Suppressor macrophage (primary cell): ENCODE measurements at places on chromosomes 3 and 15.

GRCh38 chr3:129947538-129948240 is 26.8 kb upstream of the TRH start:
- DNase-seq: no peak

- no peak for DNase-seq
These were observed 4.9 kb downstream of the HACD3 start for GRCh38 chr15:65535192-65535591.

DNA sequence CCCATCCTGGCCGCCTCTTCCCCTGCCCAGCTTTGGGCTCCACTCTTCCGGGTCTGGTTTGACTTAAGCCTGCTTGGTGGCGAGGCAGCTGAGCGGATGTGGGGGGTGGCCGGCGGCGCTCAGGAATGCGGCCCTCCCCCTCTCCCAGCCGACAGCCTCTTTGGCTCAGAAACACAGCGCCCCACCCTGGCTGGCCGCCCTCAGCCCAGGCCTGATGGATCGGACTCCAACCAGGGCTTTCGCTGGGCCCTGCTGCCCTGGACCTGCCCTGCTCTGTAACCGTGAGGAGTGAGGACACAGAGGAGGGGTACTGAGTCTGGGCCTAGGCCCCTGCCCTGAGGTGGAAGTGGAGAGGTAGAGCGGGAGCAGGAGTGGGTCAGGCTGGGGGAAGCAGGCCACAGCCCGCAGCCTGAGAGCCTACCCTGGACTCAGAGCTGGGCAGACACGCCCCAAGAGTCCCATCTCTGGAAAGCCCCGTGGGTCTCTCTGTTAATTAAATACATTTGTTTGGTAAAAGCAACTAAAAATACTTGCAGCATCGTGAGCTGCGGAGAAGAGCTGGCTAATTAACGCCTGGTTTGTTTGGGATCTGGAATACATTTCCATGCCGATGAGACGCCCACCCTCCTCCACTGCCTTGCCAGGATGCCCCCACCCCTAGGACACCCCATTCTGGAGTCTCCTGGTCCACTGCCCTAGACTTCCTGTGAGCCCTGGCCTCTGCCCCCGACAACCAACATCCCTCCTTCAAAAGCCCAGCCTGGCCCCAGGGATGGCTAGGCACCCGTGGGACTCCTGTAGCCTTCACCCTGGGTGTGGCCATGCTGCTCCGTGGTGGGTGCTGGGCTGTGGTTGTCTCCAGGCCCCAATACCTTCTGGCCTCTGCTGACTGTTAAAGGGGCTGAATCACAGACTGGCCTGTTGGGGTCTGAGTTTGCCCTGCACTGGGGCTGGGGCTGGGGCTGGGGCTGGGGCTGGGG is 19.6 kb downstream of the PLXNA1 start:
- no peak for DNase-seq

GRCh38 chr3:32412887-32413286 is 21.2 kb downstream of the CMTM7 start:
- no peak for DNase-seq

DNA sequence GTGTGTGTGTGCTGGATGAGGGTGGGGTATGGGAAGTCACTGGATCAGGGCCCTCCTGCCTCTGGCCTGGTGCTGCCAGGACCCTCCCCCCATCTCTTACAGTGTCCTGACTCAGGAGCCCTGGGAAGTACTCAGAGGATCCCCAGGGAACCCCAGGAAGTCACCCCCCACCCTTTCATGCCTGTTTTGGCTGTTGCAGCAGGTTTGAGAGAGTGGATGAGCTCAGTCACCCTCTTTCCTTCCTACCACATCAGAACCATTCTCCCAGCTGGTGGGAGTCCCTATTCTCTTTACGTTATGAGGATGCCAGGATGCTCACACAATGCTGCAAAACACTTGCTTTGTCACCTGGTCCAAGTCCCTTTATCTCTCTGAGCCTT is 59.0 kb downstream of the BDH1 start:
- DNase-seq: no peak

DNA sequence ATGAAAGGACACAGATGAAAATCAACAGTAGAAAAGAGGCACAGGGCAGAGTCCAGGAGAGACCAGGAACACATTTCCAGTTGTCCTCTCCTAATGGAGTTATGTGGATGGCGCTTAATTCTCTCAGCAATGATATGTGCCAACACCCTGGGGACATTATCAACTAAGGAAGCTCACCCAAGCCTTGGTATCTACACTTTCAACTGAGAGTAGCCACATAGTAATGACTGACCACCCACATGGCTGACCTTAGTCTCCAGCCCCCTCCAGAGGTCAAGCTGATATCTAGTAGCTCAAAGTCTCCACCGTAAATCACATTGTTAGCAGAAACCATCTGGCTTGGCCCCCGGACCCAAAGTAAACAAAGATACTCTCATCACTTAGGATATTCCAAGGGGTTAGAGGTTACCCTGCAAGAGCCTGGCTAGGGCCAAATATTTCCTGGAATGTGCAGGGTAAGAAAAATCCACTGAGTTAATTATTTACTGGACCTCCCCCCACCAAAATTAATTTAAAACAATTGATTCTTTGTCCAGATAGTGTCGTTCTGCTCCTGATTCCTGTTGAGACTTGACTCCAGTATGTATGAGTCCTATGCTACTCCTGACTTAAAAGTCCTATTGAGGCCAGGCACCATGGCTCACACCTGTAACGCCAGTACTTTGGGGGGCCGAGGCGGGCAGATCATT is 24.8 kb downstream of the GABRR3 start:
- DNase-seq: no peak

GRCh38 chr3:21481991-21482390 is 269.0 kb downstream of the ZNF385D start:
- DNase-seq: no peak

GRCh38 chr3:108455212-108455705 is 55.1 kb downstream of the MYH15 start:
- DNase-seq: no peak

- DNase-seq: peak; percentile 15
These were observed 218.6 kb downstream of the GREM1 start for GRCh38 chr15:32936283-32936918.

GRCh38 chr3:16262174-16262573 is 2.6 kb downstream of the DPH3 start:
- peak; percentile 14 for DNase-seq

DNA sequence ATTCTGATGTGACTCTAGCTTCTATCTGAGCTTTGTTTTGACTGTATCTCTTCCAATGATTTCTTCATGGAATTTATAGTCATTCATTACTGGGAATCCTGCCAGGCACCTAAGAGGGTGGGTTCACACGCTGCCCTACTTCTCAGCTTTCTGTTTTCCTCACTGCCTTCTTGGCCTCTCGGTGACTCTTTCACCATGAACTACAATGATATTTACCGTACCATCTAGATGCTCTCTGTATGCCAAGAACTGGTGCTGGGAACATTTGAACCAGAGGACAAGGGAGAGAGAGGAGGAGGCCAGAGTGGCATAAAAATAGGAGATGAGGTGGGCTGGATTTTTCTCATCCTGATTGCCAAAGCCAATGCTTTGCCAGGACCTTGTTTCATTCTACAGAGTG is 280.0 kb upstream of the P2RY1 start:
- no peak for DNase-seq

- no peak for DNase-seq
These were observed 83.5 kb downstream of the SLC25A26 start for GRCh38 chr3:66304293-66304692.

DNA sequence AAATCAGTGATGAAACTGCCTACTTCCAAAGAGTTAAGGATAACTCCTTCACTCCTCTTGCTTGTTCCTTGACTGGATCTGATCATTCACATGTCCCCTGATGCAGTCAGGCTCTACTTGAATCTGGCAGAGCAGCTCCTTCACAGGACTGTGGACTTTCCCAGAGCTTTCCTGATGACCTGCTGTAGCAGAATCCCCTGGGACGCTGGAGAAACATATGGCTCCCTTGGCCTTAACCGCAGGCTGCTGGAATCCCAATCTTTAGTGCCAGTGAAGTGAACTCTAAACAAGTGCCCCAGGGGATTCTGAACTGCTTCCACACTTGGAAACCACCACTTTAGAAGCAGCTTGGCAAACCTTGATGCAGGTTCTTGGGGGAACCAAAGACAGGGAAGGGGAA is 217.8 kb downstream of the CHST2 start:
- DNase-seq: no peak

DNA sequence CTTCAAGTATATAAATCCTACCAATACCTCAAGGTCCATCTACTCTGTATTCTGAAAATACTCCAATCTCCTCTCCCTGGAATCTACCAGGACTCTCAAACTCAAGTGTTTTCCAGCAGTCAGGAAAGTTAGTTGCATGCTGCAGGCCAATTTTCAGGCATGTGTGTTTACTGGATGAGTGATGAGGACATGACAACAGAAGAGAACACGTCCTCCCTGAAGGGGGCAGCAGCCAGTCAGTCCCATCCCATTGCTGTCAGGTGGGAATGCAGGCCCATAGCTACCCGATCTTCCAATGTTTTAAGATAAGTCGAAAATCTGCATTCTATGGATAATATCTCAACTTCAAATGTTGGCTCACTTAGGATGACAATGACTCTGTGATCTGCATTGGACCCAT is 496.2 kb downstream of the FHIT start:
- DNase-seq: no peak

DNA sequence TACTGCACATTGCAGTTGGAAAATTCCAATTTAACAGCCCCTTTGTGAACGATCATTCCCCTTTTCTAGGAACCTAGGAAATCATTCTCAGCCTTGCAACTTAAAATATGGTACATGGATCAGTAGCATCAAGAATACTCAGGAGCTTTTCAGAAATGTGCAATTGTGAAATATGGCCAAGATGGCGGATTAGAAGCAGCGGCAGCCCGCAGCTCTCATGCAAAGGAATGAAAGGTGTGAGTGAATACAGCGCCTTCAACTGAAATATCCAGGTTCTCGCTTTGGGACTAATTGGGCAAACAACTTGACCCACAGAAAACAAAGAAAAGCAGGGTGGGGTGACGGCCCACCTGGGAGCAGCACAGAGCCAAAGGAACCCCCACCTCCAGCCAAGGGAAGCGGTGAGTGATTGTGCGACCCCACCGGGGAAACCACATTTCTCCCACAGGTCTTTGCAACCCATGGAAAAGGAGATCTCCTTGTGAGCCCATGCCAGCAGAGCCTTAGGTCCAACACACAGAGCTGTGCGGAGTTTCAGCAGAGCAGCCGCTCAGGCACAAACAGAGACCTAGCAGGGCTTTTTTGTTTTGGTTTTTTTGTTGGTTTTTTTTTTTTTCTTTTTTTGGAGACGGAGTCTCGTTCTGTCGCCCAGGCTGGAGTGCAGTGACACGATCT is 7.6 kb upstream of the AVEN start:
- DNase-seq: no peak

DNA sequence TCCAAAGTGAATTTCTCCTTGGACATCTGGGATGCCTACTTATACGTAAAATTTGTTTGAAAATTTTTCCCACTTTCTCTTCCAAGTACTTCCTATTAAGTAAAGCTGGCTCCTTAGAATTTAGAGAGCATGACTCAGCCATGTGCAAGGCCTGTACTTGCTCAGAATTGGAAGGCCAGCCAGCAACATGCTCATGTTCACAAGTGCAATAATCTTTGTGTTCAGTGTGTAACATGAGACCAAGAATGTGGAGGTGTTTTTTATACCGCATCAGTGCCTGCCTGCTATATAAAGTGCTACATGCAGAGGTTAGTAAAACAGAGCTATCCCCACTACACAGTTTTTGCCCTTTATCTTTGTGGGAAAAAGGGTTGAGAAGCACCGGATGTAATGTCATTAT is 151.9 kb upstream of the FEZF2 start:
- DNase-seq: no peak

- DNase-seq: no peak
These were observed 129.9 kb upstream of the OSTN start for GRCh38 chr3:191068946-191069813.

DNA sequence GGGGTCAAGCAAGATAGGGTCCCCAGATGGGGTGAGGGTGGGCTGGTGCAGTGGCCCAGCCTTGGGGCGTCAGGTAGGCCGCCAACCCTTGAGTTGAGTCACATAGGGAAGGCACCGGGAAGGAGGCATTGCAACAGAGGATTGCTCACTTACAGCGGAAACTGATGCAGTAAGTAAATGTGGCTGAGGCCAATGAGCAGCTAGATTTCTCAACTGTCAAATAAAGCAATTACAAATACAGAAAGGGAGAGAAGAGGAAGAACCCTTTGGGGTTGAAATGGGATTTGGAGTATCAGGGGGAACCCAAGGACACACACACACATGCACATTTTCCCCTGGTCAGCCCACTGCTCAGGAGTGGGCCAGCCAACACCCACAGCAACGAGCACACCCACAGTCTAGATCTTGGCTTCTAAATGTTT is 44.0 kb downstream of the CHSY1 start:
- DNase-seq: peak; percentile 96

- DNase-seq: no peak
These were observed 652.0 kb upstream of the NECTIN3 start for GRCh38 chr3:110419601-110420000.

DNA sequence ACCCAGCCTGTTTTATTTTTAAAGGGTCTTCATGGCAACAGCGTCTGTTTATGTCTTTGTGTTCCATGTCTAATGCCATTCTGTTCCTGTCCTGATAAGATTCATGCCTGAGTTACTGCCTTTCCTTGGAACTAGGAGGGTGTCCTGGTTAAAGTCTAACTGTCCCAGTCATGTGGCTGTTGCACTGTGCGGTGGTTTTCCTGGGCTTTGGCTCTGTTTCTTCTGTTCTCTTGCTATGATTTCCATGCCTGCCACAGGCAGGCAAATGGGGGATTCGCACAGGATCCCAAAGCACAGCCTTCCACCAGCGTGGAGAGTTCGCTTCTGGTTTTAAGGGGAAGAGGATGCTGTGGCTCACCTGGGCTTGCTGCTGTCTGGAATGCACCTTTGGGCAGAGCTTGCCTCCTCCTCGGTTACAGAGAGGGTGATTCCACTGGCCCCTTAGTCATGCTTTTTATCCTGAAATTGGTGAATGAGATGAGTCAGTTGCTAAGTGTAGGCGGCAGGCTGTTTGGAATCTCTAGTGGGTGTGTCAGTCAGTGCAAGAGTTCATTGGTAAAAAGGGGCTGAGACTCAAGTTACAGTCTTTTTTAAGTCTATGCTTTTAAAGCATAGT is 86.8 kb downstream of the CCK start:
- DNase-seq: peak; percentile 30

DNA sequence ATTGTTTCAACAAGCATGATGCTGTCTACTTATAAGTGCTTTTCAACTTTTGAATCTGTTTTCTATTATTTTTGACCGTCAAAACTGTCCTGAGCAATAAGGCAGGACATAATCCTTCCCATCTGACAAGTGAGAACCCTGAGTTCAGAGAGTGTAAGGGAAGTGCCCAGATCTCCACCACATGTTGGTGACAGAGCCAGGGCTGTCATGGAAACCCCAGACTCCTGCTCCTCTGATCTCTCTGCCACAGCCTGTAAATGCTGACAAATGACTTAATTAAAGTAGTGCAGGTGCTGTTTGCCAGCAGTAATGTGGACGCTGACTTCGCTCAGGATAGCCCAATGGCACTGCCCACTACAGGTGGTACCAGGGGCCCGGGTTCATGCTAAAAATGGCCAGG is 40.3 kb downstream of the SPSB4 start:
- no peak for DNase-seq

GRCh38 chr3:103644450-103644849 is 1209.6 kb downstream of the ZPLD1 start:
- DNase-seq: no peak
